ENCODE measurements at places on chromosomes 7 and 10.

DNA sequence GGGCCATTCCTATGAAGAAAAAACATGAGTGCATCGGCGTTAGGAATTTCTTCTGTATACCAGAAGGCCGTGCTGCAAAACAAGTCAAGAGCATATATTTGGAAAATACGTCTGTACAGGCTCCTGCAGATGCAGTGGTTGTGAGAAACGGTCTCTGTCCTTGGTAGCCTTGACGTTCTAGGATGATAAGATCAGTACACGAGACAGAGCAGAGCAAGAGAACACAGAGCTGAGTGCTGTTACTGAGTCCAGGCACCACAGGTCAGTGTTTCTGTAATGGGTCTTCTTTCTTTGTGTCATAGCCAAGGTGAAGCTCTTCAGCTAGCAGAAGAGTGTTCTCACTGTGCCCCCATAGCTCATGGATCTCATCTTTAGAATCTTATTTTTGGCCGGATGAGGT is 62.8 kb downstream of the WDR37 start:
- DNase-seq, result no peak

DNA sequence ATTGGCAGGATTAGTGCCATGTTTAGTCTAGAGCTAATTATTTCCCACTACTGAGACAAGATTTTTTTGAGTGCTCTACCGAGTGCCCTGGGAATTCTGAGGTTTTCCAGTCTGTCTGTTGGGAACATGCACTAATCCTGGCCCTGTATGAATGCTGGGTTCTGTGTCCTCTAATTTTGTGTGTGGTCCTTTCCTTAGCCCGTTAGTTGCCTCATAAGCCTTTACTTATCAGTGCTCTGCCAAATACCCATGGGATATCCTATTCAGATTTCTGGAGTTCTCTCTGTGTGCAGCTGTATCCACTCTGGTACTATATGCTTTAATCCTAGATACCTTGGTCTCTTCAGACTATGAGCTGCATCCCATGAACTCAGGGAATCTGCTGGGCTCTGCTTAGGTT is 13.1 kb downstream of the CSGALNACT2 start:
- DNase-seq, result no peak

DNA sequence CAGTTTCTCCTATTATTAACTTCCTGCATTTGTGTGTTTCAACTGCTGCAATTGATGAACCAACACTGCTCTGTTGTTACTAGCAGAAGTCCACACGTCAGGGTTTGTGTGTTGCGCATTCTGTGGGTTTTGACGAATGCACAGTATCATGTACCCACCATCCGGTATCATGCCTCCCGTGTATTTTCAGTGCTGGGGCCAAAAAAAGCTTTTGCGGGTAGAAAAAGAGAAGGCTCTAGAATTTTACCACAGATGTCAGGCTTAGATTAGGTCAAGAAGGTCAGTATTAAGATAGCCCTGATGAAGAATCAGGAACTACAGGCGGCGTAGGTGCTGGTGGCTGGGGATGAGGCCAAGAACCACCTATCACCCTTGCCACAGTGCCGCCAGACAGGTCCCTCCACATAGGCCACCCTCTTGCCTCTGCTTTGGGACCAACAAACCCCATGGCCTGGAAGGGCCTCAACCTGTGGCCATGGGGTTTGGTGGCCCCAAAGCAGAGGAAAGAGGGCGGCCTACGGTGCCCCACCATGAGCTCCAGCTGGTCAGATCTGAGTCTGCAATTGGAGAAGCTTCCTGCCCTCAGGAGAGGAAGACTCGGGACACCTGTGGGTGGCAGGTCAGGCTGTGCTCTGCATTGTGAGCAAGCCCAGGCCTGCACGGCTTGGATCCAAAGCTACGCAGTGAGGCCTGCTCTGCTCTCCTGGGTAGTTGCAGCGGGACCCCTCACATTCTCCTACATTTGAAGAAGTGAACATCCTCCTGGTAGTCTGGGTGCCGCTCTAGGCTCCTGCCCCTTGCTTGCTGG is 71.9 kb downstream of the MKI67 start:
- DNase-seq, result no peak

- DNase-seq, result no peak
Observed at GRCh38 chr10:48447356-48448215, 141.1 kb downstream of the MAPK8 start.

DNA sequence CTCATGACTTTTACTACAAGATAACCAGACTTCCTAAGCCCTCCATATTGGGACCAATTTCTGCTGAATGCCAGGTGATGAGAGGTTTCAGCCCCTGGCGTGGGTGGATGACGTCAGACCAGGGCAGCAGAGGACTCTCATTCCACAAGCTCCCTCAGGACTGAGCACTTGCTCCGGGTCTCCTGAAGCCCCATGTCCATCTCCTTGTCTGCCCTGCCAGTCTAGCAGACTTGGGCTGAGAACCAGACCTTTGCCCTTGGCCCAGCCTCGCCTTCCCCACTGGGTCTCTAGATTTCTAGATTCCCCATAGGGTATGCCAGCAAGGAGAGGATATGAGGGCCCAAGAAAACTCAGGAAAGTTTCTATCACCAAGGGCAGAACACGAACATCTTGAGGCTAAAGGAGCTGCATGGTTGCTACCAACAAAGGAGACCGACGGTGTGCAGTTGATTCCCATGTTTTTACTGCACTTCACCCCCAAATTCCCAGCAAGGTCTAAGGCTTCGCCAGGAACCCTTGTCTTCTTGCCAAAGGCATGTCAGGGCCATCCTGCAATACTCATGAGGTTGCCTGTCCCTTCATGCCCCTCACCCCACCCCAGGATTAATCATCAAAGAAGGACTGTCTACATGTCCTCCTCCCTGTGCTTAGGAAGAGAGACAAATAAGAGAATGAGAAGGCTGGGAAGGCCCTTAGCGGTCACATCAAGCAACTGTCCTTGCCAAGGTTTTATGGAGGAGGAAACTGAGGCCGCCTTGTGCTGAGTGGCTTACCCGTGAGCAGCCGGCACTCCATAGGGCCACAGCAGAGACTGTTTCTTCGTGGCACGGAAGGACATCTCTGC is 96.5 kb upstream of the MACROH2A2 start:
- DNase-seq, result no peak

DNA sequence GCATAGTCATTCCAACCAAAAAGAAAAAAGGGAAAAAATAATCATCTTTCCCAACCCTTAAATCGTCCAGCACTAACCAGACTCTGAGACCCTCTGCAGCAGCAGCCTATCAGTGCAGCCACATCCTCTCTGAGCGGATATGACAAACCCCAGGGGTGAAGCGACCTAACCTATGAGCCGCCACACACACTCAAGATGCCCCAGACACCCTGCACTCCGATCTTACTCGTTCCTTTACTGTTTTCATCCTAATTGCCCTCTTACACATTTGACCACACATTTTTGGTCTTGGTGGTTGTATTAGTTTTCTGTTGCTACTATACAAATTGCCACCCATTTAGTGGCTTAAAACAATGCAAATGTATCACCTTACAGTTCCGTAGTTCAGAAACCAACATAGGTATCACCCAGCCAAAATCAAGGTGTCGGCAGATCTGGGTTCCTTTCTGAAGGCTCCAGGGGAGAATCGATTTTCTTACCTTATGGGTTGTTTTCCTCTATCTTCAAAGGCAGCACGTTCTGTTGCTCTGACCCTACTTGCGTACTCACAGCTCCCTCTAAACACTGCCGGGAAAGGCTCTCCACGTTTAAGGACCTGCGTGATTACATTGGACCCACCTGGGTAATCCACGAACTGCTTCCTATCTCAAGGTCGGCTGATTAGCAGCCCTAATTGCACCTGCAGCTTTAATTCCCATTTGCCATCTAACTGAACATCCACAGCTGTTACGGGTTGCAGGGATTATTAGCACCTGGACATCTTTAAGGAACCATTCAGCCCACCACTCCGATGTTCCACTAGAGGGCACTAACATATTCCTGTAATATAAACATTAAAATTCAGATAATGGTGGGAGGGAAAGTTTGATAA is 37.3 kb upstream of the PRSS1 start:
- peak; percentile 53 for DNase-seq

DNA sequence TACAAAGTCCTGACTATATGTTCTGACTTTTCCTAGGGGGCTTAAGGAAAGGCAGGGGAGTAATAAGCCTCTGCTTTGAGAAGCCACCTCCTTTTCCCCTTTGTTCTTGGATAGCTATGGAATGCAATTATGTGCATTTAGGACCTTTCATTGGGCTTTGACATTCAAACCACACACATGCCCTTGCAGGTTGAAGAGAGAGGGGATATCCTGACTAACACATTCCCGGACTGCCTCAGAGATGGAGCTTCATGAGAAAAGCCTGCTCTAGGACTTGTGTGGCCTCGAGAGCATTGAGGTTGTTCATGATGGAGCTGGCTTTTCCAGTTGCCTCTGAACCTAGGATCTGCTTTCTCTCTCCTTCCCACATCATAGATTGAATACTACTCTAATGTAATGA is 694.5 kb downstream of the LRMDA start:
- DNase-seq, result no peak

GRCh38 chr10:52778511-52779392 is 6.2 kb upstream of the MBL2 start:
- peak; percentile 25 for DNase-seq

- no peak for DNase-seq
Observed at GRCh38 chr7:72032934-72033333, 379.2 kb downstream of the CALN1 start.

DNA sequence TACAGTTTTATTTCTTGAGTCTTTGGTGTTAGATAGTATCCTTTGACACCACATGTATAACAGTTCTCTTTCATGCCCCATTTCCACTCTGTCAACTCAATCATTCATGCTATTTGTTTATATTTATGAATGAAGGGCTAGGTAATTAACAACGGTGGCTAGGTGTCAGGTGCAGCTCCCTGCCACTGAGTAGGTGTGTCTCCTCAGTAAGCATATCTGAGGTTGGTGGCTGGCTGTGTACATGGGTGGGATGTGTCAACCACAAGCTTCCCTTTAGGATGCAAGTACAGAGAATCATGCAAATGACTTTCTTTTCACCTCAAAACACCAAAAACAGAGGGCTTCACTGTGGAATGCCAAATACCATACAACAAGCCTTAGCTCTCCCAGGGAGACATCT is 83.4 kb downstream of the ZNF365 start:
- no peak for DNase-seq

DNA sequence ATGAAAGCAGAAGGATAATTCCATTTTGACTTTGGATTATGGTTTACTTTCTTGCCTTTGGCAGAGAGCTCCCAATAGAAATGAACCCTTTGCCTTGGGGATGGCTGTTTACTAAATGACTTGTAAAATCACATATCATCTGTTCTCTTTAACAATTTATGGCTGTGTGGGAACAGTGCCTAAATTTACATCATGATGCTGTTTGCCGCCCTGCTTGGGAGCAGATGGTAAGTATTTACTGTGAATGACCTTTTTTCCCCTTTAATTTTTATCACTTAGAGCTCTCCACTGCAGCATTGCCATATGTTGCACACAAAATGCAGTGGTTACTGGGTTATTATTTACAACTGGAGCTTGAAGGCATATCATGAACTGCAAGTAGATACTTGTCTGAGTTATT is 13.4 kb downstream of the HEPACAM2 start:
- no peak for DNase-seq

DNA sequence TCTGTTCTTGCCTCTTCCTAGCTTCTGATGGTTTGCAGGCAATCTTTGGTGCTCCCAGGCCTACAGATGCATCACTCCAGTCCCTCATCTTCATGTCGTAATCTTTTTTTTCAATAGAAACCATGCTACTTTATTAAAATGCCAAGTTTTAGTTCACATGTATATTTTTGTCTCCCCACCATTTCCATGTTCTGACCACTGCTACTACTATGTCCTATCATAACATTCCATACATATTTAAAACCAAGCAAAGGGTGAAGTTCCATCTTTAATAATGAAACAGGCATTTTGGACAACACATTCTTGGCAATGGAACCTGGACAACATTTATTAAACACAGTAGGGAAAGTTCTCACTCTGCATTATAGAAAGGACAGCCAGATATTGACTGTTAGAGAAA is 58.8 kb downstream of the ZNF518A start:
- DNase-seq, result no peak

DNA sequence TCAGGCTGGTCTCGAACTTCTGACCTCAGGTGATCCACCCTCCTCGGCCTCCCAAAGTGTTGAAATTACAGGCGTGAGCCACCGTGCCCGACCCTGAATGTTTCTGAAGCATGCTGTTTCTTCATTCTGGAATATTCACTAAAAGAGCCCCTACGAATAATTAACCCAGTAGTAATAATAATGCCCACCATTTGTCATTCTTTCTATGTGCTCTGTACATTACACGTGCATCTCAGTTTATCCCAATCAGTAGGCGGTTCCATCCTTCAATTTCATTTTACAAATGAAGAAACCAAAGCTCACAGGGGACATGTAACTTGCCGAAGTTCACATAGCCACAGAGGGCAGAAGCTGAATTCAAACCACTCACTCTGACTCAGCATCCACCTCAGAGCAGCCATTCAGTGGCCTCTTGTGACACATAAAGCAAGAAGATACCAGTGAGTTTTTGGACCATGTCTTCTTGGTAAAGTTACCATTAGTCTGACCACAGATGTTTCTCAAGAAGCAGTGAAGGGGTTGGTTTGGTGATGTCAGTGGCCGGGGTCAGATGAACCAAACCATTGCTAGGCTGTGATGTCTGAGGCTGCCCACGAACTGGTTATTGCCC is 71.9 kb upstream of the DUSP5 start:
- peak; percentile 98 for DNase-seq

GRCh38 chr7:25846722-25847121 is 305.3 kb upstream of the NFE2L3 start:
- DNase-seq, result peak; percentile 74

GRCh38 chr7:111092406-111093236 is 1.7 kb downstream of the LRRN3 start:
- DNase-seq, result no peak

DNA sequence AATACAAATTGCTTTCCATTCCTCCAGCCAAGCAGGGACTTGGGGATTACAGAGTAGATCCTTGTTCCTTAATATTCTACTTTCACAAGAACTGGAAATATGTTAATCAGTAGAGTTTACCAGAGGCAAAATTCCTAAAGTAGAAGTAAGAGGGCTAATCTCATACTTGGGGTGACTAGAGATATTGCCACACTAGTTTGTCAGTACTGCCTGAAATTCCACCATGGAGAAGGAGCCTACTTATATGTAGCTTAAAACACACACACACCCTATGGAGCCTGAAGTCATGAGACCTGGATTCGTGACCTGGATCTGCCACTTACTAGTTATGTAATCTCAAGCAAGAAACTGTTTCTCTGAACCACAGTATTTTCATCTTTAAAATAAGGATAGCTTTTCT is 33.9 kb downstream of the STRIP2 start:
- DNase-seq, result no peak

DNA sequence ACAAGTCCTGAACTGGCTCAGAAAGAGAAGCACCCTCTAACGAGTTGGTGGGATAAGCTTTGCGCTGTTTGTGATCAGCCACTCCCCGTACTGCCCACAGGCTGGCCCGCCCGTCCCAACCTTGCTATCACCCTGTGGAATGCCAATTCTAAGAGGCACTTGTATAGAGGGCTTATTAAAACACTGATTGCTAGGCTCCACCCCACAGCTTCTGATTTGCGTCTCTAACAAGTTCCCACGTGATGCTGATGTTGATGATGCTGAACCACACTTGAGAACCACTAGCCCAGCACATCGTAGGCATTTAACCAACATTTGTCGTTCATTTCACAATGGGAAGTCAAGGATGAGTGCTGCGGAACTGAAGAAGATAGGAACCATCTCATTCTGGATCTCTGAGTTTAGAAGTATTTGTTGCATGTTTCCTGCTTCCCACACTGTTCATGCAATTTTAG is 12.7 kb upstream of the GSAP start:
- DNase-seq, result no peak
